ENCODE measurements at places on chromosomes 16 and 17.

DNA sequence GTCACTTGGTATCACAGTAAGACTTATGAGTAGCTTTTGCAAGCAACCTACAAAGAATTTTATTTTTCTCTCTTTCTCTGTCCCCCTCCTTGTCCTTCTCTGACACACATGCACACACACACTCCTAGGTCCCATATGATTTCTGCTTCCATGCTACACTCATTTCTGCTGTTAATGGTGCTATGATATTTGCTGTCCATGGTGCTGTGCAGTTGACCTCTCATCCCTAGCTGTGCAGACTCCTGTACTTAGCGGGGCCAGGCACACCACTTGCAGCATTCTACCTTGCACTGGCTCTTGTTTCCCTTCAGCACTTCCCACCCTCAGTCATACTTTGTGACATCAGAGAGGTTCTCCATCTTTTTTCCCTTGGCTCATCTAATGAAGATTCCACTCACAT lies 158.9 kb upstream of the CNTNAP4 start:
- no peak for DNase-seq

GRCh38 chr17:10772425-10773380 lies 31.2 kb downstream of the TMEM238L start:
- peak; percentile 28 for DNase-seq

DNA sequence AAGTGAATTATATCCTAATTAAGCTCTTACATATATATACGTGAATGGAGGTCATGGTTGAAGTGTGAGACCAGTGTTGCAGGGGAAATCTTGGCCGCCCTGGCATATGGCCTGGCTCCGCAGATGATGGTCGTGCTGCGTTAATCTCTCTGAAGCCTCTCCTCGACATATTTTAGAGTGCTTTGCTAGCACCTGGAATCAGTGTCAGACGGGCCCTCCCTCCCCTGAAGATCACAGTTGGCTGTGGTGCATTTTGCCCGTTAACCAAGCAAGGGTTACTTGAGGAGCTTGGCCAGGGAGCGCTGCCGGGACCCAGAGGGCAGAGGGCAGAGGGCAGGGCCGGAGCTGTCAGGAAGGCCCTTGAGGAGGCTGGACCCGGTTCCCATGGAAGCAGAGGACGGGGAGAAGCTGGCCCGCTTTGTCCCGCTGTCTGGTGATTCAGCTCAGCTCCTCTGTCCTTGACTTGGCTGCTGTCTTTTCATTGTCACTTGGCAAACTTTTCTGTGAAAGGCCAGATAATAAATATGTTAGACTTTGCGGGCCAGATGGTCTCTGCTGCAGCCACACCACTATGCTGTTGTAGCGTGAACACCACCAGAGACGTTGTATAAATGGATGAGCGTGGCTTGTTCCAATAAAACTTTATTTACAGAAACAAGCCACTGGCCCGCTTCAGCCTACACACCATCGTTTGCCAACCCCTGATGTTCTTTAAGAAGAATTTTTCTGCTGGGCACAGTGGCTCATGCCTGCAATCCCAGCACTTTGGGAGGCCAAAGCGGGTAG lies 32.3 kb downstream of the CIBAR2 start:
- DNase-seq = no peak

- DNase-seq = no peak
Observed at GRCh38 chr17:9002606-9003354, 18.5 kb upstream of the NTN1 start.

GRCh38 chr17:10050597-10051101 lies 145.6 kb upstream of the RCVRN start:
- no peak for DNase-seq

- DNase-seq = no peak
Observed at GRCh38 chr16:76696876-76697275, 419.7 kb downstream of the CNTNAP4 start.

GRCh38 chr16:51163894-51164566 lies 13.0 kb upstream of the SALL1 start:
- peak; percentile 6 for DNase-seq

GRCh38 chr16:23407436-23408127 lies 45.4 kb downstream of the COG7 start:
- no peak for DNase-seq

DNA sequence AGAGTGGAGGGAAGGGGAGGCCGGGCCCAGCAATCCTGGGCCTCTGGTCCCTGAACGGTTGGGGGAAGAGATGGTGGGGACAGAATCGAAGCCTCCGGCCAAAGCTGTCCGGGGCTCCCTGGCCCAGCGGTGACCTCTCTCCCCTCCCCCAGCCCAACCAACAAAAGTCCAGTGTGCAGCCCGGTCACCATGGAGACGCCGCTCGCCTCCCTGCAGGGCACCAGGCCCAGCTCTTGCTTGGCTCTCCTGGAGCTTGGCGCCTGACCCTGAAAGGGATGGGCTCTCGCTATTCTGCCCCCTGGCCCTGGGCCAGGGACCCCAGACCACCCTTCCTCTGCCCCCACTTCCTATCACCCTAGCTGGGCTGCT lies 1.3 kb downstream of the METRN start:
- no peak for DNase-seq

- DNase-seq = no peak
Observed at GRCh38 chr16:66334853-66335574, 31.5 kb upstream of the CDH5 start.

GRCh38 chr16:71242036-71242435 lies 11.5 kb upstream of the HYDIN start:
- no peak for DNase-seq

- DNase-seq = no peak
Observed at GRCh38 chr17:21549107-21549687, 143.1 kb upstream of the KCNJ18 start.

GRCh38 chr16:69858191-69859104 lies 92.7 kb upstream of the CLEC18A start:
- DNase-seq = no peak

DNA sequence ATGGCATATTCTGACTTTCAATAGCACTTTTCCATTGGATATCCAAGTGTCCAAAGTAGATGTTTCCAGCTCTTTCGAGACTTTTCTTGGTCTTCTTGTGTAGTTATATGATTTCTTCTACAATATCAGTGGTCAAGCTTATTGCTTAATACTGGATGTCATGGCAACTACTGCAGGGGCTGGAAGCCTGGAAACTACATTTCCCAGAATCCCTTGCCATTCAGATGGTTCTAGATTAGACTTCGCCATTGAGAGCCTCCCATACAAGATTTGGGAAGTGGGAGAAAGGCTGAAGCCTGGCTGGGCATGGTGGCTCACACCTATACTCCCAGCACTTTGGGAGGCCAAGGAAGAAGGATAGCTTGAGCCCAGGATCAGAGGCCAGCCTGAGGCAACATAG lies 153.6 kb downstream of the C16orf95 start:
- DNase-seq = no peak

DNA sequence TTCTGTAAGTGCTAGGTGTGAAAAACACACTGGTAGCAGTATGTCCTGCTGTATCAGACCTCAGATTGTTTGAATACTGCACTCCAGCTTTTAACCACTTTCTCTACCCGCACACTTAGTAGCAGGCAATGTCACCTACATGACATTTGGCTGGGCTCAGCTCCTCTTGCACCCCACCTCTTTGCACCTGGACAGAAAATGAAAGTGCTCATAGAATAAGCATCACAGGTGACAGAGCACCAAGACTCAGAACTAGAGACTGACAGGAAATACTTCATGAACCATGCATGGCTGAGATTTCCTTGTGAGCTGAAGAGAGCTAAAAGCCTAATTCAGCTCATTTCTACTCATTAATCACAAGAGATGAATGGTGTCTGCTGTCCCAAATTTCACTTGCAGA lies 1014.2 kb upstream of the CDH8 start:
- no peak for DNase-seq

DNA sequence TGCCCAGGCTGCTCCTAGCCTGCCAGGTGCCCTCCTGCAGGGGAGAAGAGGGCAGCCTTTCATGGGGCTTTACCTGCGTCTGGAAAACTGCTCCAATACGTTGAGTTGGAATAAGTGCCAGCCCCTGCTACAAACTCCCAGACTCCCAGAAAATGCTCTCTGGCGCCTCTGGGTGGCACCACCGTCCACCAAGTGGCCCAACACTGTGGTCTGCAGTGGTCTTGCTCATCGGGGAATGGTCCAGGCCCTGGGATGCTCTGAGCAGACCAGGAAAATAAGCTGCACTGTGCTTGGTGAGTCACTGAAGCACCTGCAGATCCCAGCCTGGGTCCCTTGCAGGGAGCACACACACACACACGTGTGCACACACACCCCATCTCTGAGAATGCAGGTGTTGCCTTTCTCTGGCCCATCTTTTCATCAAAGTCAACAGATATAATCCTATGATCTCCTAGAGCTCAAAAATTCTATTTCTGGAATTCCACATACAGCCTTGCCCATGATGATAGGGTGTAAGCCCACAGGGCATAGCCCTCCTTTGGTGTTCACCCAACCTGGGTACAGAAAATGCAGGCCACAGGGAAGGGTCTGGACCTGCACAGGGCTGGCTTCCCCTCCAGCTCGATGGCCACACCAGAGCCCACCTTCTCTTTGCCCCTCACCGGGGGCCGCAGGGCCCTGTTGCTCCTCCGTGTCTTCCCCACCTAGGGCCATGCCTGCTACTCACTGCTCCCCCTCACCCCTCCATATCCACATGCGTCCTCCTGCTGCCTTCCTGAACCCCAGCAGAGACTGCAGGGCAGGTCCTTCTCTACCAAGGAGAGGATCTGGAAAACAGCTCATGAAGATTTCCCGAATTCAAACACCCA lies 20.5 kb downstream of the CDIP1 start:
- no peak for DNase-seq

- no peak for DNase-seq
Observed at GRCh38 chr17:33086041-33086440, 94.4 kb downstream of the SPACA3 start.

DNA sequence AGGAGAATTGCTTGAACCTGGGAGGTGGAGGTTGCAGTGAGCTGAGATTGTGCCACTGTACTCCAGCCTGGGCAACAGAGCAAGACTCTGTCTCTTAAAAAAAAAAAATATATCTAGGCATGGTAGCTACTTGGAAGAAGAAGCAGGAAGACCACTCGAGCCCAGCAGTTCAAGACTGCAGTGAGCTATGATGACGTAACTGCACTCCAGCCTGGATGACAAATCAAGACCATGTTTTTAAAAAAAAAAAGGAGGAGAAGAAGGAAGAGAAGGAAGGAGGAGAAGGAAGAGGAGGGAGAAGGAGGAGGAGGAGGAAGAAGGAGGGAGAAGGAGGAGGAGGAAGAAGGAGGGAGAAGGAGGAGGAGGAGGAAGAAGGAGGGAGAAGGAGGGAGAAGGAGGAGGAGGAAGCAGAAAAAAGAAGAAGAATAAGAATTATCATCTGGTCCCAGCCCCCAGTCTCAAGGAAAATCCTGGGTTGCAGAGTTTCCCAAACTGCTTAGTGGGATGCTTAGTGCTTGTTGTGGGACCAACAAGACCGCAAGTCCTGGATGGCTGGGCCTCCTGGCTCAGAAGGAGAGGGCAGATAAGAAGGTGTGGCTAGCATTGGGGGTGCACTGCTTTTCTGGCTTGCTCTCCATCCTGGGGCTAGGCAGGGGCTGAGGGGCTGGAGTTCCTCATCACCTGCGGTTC lies 3.7 kb upstream of the DRC7 start:
- DNase-seq = no peak

DNA sequence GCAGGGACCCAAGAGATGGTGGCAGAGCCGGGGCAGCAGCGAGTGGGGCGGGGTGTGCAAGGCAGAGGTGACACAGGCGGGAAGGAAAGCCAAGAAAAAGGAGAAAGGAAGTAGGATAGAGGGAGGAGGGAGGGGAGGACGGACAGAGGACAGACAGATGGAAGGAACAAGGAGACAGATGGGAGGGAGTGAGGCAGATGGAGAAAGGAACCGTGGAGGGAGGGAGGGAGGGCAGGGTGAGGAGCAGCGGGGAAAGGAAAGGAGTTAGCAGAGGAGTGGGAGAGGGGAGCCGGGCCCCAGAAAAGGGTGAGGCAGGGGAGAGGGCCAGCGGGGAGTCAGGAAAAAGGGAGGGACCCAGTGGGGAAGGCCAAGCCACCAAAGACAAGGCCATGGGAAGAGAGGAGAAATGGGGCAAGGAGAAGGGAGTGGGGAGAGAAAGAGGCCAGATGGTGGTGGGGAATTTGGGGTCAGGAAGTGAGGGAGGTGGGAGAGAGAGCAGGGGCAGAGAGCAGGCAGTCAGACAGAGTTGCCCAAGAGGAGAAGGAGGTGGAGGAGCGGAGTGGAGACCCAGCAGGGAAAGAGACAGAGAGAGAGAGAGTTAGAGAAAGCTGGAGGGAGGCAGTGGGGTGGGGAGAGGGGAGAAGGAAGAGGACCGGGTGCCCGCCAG lies 13.2 kb upstream of the ASGR1 start:
- peak; percentile 95 for DNase-seq

- no peak for DNase-seq
Observed at GRCh38 chr16:25764466-25764865, 72.7 kb downstream of the HS3ST4 start.

DNA sequence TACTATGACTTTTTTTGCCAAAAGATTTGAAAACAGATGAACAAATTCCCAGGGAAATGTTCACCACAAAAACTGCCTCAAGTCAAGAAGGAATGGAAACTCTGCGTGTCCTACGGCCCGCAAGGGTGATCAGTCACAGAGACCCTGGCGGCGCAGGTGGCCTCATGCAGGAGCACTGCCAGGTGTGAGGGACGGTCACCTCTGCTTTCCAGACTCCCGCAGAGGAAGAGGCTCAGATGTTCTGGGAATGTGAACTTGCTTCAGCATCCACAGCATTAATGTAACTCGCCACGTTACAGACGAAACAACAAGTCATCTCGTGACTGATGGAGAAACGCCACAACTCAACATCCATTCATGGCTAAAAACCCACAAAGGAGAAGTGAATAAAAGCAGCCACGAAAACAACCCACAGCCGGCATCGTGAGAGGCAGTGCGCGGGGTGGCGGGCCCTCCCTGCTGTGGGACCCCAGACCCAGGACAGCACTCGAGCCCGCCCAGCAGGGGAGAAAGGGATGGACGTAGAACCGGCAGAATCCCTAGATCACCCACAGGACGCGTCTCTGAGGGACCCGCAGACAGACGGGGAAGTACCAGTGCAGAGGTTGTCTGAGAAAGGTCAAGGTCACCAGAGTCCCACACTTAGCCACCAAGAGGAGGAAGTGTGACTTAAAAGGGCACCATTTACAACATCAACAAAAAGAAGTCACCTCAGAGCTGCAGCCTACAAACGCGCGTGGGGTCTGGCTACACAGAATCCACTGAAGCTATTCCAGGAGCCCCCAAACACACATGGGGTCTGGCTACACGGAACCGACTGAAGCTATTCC lies 76.9 kb upstream of the GNG13 start:
- no peak for DNase-seq

GRCh38 chr16:73016488-73016830 lies 31.5 kb downstream of the ZFHX3 start:
- no peak for DNase-seq
